Renal cortical epithelial cell (primary cell): ENCODE measurements at places on chromosomes 16 and 17. TPM values are rescaled to one million over a fixed set of nuclear protein-coding genes. Genes with fewer than 3 reads are reported as not detected.

GRCh38 chr16:78695391-78695790 is 595.9 kb downstream of the WWOX start:
- no peak for DNase-seq

DNA sequence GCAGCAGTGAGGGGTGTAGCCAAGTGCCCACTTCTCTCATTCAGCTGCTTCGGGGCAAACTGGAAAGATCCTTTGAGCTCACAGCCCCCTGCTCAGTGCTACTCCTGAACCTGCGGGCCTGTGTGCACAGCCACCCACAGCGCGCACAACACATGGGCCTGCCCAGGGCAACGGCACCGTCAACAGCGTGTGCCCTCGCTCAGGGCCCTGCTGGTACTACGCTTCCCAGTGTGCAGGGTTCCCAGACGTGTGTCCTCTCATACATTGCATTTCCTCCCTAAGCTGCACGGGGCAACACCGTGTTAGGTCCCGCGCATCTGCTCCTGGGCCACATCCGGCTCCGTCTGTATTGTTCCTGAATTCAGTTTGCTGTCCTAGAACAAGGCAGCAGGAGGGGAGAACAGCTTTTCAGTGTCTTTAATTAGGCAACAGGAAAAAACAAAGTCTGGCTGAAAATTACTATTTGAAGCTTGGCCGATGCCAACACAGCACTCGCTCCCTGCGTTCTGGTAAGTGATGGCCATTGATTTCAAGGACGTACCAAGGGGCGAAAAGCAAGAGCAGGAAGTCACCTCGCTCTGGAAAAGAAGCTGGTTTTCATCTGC is 15.2 kb downstream of the MRM3 start:
- no peak for DNase-seq

GRCh38 chr16:15776572-15776971 is 80.3 kb downstream of the MYH11 start:
- DNase-seq, result no peak

DNA sequence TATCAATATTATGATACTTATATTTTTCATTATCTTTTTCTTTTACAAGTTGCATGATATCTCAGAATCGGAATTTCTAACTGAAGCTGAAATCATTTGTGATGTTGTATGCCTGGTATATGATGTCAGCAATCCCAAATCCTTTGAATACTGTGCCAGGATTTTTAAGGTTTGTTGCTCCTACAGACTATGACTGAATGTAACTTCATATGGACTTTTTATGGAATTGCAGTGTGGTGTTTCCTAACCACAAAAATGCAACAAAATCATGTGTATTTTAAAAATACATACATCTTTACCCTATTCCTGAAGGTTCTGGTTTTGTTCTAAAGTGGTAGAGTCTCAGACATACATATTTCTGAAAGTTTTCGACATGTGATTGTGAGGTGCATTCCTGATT is 58.8 kb upstream of the RHBDL3 start:
- DNase-seq, result no peak

GRCh38 chr17:76547183-76547641 is 7.4 kb downstream of the PRCD start:
- DNase-seq, result no peak

GRCh38 chr17:59538195-59538909 is 27.1 kb upstream of the DHX40 start:
- no peak for DNase-seq

- no peak for DNase-seq
These were observed 723.4 kb downstream of the MAF start for GRCh38 chr16:78877114-78877655.

The SPIRE2 gene
- total RNA-seq, result 1.4 and 6.0 TPM in 2 replicates

The CCL17 gene
- not detected in 2 replicates for total RNA-seq

The CCL4 gene
- not detected in 2 replicates for total RNA-seq

The CRYBA1 gene
- not detected in 2 replicates for total RNA-seq

The IRF8 gene
- total RNA-seq, result 1.0 and 1.9 TPM in 2 replicates

The MEOX1 gene
- total RNA-seq, result 11.1 TPM in 1 of 2 replicates, not detected in the other

The CDC6 gene
- total RNA-seq, result 2.6 and 19.1 TPM in 2 replicates
